Iris pigment epithelial cell (primary cell): ENCODE measurements at places on chromosomes 7 and 10.

GRCh38 chr10:79066411-79067240 is 2.1 kb upstream of the ZMIZ1 start:
- peak; percentile 39 for DNase-seq

DNA sequence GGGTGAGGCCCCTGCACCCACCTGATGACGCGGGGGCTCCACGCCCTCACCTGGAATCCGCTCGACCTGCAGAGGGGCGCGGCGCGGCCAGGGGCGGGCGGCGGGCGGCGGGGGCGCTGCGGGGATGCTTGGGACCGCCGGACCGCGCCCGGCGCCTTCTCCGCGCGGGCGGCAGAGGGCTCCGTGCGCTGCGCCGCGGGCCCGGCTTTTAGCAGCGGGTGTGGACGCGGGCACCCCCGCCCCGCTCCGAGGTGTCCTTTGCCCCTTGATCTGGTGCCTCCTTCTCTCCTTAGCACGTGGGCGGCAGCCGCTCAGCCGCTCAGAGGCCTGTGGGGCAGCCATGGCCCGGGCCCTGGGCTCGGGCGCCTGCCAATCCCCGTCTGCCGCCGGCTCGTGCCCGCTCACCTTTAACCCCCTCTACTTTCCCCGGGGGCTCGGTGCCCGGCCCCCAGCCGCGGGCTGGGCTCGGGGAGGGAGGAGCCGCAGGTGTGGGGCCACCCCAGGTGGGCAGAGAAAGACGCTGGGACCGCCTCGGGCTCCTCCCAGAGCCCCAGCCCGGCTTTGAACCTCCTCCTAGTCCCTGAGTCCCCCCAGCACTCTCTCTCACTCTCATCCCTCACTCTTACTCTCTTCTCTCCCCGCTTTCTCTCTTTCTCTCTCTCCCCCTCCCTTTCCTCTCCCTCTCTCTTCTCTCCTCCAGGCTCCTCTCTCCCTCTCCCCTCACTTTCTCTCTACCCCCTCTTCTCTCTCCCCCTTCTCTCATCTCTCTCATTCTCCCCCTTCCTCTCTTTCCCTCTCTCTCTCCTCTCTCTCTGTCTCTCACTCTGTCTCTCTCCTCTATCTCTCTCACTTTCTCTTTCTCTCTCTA is 19.7 kb upstream of the VPS37D start:
- no peak for DNase-seq

DNA sequence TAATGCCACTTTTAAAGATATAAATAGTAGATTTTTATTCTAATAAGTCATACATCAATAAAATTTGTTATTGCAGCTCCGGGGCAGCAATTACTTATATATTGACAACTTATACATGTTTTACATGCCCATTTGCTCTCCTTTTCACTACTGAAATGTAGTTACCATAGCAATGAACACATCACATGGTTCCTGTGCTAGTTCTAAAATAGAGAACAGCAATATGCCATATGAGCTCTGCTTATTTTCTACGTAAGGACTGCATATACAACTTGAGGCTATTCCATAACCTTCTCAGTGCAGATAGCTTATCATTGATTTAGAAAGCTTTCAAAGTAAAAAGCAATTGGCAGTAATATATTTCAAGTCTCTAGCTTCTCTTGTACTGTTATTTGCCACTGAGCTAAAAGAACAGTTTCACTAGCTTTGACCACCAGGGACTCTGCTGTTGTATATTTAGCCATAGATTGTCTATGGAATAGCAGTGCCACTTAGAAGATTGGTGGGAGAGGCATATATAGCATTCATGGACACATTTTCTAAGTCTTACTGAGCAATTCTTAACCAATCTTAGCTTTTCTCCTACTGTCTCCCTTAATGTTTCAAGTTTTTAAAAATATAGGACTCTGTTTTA is 270.2 kb upstream of the KAT6B start:
- DNase-seq = no peak

- DNase-seq = no peak
These were observed 1.2 kb upstream of the ZEB1 start for GRCh38 chr10:31317652-31318381.

DNA sequence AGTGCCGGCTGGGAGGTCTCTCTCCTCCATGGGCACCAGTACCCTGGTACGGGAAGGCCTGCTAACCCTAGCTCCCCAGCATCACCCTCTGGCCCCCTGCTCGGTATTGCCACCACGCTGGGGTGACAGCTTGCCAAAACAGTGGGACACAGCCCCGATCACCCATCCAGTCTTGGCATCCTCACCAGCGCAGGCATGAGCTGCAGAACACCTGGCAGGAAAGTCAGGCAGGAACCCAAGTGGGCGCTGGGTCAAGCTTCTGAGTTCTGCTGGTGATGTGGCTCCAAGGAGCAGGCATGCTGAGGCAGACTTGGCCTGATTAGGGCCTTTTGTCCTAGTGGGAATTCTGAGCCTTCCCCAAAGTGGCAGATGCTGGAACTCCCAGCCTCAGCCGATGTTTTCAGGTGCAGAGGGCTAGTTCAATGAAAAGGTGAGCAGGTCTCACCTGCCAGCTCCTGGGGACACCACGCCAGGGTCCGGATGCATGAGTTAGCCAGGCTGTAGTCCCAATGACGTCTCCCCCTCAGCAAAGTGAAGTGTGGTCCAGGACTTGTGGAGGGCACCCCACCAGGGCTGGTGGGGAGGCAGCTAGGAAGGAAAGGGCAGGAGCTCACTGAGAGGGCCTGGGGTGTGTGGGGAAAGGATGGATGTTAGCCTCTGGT is 8.5 kb upstream of the ZNF22 start:
- DNase-seq = no peak

DNA sequence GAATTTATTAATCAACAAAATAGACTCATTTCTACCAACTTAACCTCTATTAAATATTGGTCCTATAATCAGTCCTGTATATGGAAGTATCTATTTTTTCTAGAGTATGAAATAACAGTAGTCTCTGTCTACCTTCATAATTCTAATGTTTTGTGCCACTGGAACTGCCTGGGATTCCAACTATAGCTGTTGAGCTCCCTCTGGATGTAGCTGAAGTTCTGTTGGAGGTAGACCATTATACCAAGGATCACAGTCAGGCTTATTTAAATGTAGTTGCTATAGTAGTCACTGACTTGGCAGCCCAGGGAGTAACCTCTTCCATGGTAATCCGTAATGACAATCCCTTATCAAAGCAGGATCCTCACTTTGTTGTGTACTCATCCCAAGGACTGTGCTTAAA is 48.5 kb upstream of the PHYHIPL start:
- no peak for DNase-seq

DNA sequence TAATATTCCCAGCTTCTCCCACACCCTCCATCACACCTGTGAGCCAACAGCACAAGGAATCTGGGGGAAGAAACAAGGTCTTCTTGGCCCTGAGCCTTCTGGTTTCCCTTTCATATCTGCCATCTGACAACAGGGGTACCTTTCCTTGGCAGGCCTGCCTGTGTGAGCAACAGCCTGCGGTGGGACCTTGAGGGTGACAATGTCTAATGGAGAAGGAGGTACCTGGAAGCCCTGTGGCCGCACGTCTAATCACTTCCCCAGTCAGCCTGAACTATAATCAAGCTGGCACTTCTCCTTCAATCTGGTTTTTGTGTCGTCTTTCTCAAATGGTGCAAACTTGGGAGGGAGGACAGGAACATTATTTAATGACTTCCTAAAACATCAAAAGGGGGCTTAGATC is 41.2 kb downstream of the NRCAM start:
- no peak for DNase-seq

- no peak for DNase-seq
These were observed 225.4 kb downstream of the BMPER start for GRCh38 chr7:34130558-34131295.

- DNase-seq = no peak
These were observed 143.0 kb downstream of the ARHGAP22 start for GRCh38 chr10:48461623-48462481.

GRCh38 chr7:38284553-38284952 is 11.1 kb upstream of the TARP start:
- DNase-seq = no peak

DNA sequence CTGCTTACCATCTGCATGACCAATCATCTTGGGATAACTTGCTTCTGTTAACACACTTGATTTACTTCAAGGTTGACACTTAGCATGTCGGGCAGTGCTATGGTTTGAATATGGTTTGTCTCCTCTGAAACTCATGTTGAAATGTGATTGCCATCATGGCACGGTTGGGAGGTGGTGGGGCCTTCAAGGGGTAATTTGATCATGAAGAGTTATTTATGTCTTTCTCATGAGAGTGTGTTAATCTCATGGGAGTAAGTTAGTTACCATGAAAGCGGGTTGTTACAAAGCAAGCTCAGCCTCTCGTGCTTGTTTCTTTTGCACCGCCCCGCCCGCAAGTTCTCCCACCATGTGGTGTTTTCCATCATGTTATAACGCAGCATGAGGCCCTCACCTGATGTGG is 163.6 kb downstream of the DOCK4 start:
- no peak for DNase-seq

DNA sequence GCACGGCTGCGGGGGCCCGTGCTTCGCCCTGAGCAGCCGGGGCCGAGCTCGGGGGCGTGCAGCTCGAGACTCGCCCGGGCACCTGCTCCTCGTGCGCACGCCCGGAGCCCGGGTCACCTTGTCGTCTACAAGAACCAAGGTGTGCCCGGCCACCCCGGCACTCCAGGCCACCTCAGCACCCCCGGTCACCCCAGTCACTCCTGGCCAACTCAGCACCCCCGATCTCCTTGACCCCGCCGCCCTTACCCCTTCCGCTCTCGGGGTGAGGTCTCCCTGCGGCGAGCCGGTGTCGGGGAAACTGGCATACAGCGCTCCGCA is 268 bp upstream of the IGFBP3 start:
- no peak for DNase-seq

DNA sequence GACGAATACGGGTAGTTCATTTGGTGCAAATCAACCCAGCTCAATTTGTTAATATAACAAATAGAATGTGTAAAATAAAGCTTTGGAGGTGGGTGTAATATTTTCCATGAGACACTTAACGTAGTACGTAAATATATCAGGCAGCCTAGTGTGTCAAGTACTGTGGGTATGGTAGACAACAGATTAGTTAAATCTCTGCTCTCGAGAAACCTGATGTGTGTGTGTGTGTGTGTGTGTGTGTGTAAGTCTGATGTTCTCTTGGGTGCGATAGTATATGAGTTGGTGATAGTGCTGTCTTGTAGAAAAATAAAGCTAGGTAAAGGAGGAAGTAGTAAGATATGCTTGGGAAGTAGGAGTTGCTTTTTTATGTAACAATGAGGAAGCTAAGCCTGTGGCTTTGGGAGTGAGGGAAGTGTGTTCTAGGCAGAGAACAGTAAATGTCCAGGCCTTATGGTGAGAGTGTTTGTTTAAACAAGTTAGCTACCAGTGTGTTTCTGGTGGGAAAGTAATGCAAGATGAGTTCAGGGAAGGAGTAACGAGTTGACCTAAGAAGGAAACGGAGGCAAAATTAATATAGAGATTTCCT is 26.1 kb downstream of the WAC start:
- DNase-seq = no peak

- peak; percentile 31 for DNase-seq
These were observed 97.5 kb downstream of the SKIDA1 start for GRCh38 chr10:21427804-21428481.

DNA sequence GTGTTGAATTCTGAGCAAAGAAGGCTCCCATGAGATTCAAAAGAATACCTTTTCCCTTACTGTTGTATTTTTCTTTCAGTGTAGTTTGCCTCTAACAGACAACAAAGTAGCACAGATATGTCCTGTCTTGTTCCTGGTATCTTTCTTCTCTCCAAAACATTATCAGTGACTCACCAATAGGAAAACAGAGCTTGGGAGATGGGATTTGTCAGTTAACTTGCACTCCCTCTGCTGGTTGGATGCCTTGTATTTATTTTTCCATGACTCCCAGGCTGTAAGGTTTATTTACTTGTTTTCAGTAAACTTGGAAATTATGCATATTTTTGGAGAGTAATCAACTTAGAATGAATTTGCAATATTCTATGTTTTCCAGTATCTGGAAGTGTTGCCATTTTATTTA is 129.7 kb downstream of the SAMD9 start:
- peak; percentile 69 for DNase-seq

DNA sequence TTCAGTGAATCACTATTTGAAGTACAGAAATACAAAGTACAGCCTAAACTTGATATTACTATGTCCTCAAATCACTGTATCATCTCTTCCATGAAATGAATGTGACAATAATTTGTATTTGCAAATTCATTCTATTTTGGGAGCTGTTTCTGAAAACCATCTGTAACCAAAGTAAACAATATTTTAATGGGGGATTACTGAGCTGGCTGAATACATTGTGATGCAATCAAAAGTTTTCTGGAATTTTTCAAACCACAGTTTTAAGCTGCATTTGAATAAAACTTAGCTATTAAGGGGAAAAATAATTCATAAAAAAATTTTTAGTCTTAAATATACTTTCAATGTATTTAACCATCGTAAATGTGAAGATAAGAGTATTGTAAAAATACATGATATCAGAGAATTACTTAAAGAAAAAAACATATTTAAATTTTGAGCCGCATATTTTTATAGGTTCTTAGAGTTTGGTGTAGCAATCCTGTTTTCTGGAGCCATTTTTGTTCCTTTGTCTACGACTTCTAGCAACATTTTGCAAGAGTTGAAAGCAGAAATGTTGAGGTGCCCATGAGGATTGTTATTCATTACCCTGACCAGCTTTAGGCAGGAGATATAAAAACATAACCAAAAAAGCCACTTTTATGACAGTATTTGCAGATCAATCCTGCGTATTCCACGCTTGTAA is 45.9 kb upstream of the AGMO start:
- DNase-seq = no peak

DNA sequence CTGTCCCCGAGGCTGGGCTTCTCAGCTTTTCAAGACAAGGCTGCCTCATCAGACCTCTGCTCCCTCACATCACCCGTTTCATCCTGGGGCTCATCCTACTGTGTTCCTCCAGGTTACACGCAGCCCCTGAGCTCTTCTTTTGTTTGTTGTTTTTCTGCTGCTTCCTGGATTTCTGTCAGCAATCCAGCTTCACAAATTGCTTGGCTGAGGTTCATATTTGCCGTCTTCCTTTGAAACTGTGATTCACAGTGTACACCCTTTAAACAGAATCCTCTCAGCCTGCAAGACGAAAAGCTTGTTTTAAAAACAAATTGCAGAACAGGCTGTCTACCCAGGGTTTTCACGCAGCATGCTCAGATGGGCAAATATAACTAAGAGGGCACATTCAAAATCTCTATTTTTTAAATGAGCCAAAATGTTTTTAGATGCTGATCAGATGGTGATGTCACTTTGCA is 39.1 kb upstream of the PARD3 start:
- peak; percentile 80 for DNase-seq

- DNase-seq = no peak
These were observed 79.6 kb downstream of the KIAA1217 start for GRCh38 chr10:24288581-24288980.

DNA sequence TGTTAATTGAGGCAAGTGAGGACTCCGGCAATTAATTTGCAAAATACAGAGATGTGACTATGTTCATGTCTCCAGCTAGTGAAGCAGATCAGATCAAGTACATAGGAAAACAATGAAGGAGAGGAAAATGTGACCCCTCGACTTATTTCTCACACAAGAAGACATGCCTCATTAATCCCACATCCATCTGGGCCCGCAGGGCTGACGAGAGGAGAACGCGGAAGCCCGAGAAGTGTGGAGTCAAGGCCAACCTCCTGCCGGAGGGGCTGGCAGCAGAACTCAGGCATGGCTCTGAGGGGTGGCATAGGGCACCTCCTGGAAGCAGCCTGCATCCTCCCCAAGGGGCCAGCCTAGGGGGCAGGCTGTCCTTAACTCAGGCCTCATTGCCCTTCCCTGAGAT is 54.4 kb downstream of the ZNF503 start:
- DNase-seq = no peak

- DNase-seq = no peak
These were observed 9.2 kb downstream of the CLEC2L start for GRCh38 chr7:139532636-139533155.
